Kidney capillary endothelial cell (primary cell): ENCODE measurements at places on chromosomes 3 and 15.

GRCh38 chr3:150314248-150315004 lies 93.7 kb upstream of the TSC22D2 start:
- no peak for DNase-seq

- no peak for DNase-seq
These were observed 13.4 kb downstream of the DHFR2 start for GRCh38 chr3:94049267-94049666.

- DNase-seq = no peak
These were observed 58.0 kb downstream of the PLD1 start for GRCh38 chr3:171752329-171752728.

- no peak for DNase-seq
These were observed 103.6 kb upstream of the NUDT16 start for GRCh38 chr3:131277836-131278497.

DNA sequence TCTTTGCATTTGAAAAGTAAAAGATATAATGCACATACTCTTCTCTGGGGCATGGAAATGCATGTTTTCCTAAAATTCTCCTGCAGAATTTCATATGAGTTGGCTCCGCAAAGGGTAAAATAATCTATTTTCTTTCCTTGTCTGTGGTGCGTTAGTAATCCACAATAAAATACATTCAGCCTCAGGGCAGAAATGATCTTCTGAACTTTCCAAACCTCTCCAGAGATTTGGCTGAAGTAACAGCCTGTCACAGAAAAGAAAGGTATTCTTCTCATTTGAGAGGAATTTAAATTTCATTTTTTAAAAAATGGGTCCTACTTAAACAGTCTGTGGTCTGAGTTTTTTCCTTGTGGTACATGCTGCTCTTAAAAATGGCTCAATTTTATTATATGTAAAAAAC lies 182.7 kb upstream of the DCBLD2 start:
- no peak for DNase-seq

- no peak for DNase-seq
These were observed 93.3 kb downstream of the PCCB start for GRCh38 chr3:136343446-136343845.

DNA sequence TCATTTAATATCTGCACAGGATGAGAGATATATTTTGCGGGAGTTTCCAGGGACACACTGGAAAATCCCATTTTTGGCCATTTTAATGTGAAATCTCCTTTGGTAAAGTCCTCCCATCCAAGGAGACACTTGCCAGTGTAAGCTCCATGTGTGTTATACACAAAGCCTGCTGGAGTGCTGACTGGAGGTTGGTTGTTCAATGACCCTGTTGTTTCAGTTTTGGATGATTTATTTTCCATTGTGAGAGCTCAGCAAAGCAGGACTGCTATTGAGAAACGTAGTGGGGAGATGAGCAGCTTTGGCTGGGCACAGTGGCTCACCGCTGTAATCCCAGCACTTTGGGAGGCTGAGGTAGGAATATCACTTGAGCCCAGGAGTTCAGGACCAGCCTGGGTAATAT lies 127.7 kb downstream of the NUP210 start:
- DNase-seq = no peak

DNA sequence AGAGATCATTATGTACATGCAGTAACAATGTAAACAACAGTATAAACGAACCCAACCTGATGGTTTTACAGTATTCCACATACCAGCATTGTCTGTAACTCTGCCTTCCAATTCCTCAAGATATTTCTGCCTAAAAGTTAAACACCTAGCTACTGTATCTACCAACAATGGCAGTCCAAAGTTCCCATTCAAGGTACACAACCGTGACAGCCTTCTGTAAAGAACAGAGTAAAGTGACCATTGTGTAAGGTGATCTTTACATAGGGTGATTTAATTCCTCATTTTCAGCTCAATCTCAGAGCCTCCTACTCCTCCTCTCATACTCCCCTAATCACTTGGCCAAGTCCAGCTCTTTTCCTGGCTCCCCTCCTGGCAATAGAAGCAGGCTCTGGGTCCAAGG lies 10.4 kb downstream of the SECISBP2L start:
- no peak for DNase-seq

DNA sequence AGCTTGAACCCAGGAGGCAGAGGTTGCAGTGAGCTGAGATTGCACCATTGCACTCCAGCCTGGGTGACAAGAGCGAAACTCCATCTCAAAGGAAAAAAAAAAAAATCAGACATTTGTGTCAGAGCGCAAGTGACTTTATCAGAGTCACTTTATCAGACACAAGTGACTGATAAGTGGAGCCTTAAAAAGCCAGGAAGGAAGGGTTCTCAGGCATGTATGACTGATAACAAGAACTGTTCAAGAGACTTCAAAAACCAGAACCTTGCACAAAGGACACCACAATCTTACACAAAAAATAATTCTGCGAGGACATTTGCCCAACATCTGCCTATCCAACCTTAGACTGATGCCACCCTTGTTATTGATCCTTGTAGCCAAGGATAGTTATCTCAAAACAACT lies 13.3 kb upstream of the CFAP44 start:
- no peak for DNase-seq

DNA sequence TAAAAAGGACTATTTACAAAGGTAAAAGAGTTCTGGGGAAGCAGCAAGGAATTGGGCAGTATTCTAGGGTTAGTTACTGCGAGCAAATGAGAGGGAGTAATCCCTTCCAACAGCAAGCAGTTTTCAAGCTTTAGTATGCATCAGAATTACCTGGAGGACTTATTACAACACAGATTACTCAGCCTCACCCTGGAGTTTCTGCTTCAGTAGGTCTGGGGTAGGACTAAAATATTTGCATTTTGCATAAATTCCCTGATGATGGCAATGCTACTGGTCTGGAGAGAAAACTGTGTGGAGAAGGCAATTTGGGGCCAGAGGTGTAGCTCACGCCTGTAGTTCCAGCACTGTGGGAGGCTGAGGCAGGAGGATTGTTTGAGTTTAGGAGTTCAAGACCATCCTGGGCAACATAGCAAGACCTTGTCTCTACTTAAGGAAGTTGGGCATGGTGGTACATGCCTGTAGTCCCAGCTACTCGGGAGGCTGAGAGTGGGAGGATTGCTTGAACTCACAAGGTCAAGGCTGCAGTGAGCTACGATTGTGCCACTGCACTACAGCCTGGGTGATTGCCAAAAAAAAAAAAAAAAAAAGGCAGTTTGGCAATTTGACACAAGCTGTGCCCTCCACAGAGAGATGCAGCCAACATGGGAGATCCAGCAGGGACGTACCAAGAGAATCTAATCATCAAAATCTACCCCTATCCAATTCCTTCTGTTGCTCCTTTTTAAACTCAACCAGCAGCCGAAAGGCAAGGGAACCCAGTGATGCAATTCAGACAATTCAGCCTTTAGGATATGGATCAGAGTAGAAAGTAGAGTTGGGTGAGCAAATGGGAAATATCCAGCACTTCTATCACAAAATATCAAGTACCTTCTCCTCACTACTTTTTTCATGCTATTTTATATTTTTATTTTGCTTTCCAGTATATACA lies 27.1 kb upstream of the AP4E1 start:
- no peak for DNase-seq

DNA sequence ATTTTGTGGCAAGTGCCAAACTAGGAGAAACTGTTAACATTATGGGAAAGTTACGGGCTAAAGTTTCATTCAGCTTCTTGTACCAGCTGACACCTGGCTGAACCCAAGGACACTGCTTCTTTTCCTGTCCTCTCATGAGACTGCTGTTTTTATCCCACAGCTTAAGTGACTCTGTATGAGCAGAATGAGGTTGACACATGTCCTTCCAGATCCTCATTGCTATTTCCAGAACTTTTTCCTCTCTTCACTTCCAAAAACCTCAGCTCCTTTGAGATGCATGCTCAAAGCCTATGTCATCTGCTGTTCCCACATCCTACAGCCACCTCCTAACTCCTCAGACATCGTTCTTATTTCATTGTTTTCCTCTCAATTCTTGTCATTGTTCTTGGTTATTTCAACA lies 183.6 kb downstream of the DCLK3 start:
- DNase-seq = no peak

GRCh38 chr3:26068890-26069289 lies 279.0 kb downstream of the OXSM start:
- DNase-seq = no peak

DNA sequence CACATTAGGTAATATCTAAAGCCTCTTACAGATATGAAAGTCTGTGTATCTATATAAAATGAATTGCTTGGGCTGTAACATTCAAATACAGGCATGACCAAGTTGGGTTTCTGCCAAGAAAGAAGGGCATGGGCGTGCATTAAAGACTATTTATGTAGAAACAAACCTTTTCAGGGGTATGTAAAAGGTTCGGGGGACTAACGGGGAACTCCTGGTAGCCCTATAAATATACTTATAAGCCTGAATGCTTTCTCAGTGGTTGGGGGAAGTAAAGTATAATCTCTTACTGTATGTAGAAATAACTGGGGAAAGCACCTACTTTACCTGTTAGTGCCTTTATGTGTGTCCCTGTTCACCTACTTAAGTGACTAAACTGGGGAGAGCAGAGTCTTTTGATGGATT lies 154.5 kb upstream of the TBL1XR1 start:
- DNase-seq = no peak

- no peak for DNase-seq
These were observed 60.5 kb downstream of the TLE3 start for GRCh38 chr15:70037292-70037640.

GRCh38 chr3:171283183-171283847 lies 176.9 kb downstream of the TNIK start:
- no peak for DNase-seq

GRCh38 chr15:67839499-67839928 lies 331 bp downstream of the RNU6-1 start:
- DNase-seq = no peak

- no peak for DNase-seq
These were observed 24.0 kb upstream of the RAD18 start for GRCh38 chr3:8987226-8987625.

GRCh38 chr15:73882761-73883419 lies 9.5 kb downstream of the TBC1D21 start:
- no peak for DNase-seq
